ENCODE measurements at places on chromosomes 3 and 15. TPM values are rescaled to one million over a fixed set of nuclear protein-coding genes. Genes with fewer than 3 reads are reported as not detected.

DNA sequence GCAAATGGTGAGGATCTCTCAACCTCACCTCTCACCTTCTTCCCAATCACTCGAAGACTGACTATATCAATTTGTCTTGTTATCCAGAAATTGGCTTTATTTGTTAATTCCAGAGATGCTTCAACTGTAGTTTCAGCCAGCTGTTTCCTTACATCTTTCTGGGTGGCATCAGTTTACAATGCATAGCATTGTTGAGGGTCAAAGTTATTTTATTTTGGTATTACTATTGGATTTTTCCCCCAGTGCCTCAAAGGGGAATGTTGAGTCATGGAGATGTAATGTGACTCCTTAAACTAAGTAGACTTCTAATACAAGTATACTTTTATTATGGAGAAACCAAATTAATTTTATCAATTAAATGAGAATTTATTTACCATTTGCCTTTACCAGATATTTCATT, 351.6 kb downstream of the TIGIT start:
- DNase-seq: no peak

GRCh38 chr15:100686021-100686724, 83.8 kb downstream of the ASB7 start:
- no peak for DNase-seq

DNA sequence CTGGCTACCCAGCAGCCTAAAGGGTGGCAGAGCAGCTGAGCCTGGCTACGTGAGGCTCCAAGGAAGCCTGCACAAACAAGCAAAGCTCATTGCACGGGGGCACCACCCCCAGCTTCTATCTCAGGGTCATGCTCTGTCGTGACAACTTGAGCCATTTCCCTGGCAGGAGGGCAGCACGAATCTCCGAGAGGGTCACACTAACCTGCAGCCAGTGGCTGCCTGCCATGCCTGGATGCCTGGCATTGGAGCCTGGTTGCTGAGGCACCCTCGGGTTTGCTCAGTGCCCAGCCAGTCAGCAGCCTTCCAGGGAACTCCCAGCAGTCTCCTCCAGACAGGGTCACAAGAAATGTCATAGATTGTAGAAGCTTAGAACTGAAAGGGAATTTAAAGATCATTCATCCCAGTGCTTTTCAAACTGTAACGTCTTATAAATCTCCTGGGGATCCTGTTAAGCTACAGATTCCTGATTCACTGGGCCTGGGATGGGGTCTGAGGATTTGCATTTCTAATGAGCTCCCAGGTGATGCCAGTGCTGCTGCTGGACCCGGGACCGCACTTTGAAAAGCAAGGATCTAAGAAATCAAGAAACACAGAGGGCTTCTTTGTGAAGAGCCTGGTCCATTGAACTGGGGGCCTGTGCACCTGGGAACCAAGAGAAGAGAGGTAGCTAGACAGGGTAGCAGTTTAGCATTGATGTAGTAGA, 48.4 kb downstream of the TMEM266 start:
- DNase-seq: no peak

DNA sequence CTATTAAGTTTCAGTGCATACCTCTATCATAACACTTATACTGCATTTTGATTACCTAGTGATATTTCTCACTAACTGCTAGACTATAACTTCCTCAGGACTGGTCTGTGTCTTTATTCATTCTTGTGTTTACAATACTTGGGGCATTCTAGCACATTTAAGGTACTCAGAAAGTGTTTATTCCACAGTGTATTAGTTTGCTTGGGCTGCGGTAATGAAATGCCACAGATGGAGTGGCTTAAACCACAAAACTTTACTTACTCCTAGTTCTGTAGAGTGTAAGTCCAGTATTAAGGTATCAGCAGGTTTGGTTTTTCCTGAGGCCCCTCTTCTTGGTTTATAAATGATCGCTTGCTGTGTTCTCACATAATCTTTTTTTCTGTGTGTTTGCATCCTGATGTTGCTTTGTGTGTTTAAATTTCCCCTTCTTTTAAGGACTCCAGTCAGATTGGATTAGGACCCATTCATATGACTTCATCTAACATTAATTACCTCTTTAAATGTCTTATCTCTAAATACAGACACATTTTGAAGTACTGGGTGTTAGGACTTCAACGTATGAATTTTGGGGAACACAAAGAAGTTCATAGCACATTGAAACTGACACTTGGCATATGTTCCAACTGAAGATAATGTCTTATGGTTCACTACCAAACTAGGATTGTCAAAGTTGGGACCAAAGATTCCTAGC, 23.9 kb downstream of the RNF111 start:
- no peak for DNase-seq

DNA sequence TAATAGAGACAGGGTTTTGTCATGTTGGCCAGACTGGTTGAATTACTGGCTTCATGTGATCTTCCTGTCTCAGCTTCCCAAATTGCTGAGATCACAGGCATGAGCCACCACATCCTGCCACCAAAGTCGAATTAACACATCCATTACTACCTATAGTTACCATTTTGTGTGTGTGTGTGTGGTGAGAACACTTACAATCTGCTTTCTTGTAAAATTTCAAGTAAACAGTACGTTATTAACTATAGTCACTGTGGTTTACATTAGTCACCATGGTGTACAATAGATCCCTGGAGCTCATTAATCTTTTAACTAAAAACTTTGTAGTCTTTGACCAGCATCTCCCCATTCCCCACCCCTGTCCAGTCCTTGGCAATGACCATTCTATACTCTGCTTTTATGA, 270.0 kb downstream of the NAALADL2 start:
- no peak for DNase-seq

GRCh38 chr3:77370413-77370812, 330.5 kb downstream of the ROBO2 start:
- no peak for DNase-seq

GRCh38 chr3:72176537-72177041, 391.6 kb upstream of the PROK2 start:
- no peak for DNase-seq

GRCh38 chr15:55758580-55758986, 15.6 kb upstream of the PRTG start:
- no peak for DNase-seq

CCDC39 gene
- total RNA-seq: not detected

ITIH3 gene
- not detected for total RNA-seq
